HAP-1 (cell line): ENCODE measurements at places on chromosomes 12 and 14.

DNA sequence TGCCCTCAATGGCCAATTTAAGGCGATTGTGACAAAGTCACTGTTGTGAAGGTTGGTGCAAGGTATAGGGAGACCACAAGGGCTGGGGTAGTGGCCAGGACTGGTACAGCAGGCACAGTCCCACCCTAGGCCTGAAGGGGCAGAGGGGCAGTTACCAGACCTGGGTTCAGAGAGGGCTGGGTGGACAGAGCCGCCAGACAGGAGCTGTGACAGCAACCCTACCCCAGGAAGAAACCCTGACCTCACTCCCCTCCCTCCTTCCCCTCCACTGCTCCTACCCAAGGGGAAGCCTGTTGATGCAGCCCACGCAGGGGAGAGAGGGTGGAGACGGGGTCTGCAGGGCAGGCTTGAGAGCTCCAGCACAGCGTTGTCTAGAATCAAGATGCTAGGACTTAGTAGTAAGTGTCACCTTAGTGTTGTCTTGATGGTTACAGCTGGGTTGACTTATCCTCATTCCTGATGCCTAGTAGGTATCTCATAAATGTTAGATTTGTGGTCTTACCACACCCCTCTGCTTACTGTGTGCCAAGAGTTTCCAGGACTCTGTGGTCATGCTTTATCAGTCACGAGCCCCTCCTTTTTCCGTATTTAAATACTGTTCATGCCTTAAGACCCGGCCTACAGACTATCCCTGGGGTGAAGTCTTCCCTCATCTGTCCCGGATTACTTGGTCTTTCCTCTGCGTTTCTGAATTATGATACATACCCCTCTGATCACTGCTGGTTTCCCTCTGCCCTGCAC, 14.4 kb downstream of the EML1 start:
- no peak for DNase-seq

GRCh38 chr12:96034621-96035282, 635 bp downstream of the LTA4H start:
- peak; percentile 55 for DNase-seq

GRCh38 chr14:35285168-35286002, 6.8 kb upstream of the PSMA6 start:
- no peak for DNase-seq

- DNase-seq, result no peak
These were observed 1.0 kb upstream of the SINHCAF start for GRCh38 chr12:31326736-31327659.

- DNase-seq, result no peak
These were observed 17.5 kb upstream of the ERGIC2 start for GRCh38 chr12:29398495-29398894.

DNA sequence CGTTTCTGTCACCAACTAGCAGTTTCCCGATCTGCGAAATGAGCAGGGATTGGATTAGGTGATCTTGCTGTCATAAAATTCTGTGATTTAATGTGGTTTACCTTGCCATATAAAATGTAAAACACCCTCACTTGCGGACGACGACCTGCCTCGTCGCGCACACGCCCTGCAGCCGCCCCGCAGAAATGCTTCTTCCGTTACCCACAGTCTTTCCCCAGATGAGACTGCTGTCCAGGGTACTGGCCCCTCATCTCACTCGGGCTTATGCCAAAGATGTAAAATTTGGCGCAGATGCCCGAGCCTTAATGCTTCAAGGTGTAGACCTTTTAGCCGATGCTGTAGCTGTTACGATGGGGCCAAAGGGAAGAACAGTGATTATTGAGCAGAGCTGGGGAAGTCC, 17.7 kb upstream of the FOXJ2 start:
- no peak for DNase-seq

- DNase-seq, result no peak
These were observed 105.8 kb downstream of the AKAP6 start for GRCh38 chr14:32434880-32435279.

DNA sequence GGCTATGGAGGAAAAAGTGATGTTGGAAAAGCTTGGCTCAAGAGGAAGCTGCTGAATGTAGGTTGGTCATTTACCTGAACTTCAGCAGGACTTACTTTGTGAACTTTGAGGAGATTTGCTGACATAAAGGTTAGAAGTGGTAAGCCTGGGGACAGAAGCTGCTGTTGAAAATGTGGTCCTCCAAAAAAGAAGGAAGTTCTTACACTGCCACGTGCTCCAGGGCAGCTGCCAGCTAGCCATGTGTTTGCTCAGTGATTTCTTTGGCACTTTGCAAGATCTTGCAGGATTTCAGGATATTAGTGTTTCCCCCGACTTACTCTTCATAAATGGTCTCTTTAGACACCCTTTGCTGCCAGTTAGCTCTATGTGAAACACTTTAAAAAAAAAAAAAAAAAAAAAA, 14.8 kb upstream of the DYRK2 start:
- DNase-seq, result no peak

DNA sequence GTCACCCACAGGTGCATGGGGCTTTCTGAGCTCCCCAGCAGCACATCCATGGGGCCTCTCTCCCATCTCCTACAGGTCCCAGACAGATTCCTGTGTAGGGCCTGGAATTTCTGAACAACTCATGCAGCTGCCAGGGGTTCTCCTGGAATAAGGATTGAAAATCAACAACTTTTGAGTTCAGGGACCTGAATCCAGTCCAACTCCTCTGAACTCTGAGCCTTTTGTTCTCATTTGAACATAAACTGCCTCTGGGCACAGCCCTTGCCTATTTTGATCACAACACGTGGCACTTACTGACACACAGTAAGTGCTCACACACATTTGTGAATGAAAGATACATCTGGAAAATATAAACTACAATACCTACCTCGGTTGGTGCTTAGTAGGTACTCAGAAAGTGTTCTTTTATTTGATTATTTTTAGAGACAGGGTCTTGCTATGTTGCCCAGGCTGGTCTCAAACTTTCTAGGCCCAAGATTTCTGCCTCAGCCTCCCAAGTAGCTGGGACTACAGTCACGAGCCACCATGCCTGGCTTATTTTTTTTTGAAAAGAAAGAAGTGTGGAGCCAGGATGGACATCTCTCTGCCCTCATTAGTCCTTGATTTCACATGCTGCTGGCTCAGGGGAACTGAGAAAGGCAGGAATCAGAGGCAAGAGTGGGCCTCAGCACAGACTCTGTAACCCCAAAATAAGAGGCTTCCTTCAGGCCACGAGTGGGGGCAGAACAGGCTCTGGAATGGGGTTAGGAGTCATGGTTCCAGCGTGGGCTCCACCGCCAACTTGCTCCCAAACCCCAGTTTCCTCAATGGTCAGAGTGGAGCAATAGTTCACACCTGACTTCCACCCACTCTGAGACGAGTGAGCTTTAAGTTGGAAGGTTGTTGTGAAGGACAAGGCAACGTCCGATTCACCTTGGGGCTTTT, 27.0 kb downstream of the SYNE3 start:
- DNase-seq, result no peak

- no peak for DNase-seq
These were observed 44.7 kb downstream of the TMEM117 start for GRCh38 chr12:43880547-43880946.

- DNase-seq, result no peak
These were observed 90.1 kb downstream of the NCOR2 start for GRCh38 chr12:124477107-124477915.

DNA sequence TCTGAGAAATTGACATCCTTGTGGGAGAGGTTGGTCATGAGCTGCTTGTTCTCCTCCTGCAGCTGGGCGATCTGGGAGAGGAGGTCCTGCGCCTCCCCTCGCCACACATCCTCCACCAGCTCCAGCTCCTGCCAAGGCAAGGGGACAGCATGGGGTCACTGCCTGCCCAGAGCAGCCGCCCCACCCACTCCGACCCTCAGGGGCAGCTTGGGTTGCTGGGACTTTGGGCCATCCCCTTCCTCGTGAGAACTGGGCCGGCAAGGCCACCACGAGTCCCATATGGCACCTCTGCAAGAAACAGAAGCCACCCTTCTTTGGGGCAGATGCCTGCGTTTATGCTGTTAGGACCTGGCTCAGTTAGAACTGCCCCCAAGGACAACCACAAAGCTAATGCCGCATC, 10.0 kb downstream of the RILPL1 start:
- DNase-seq, result no peak

DNA sequence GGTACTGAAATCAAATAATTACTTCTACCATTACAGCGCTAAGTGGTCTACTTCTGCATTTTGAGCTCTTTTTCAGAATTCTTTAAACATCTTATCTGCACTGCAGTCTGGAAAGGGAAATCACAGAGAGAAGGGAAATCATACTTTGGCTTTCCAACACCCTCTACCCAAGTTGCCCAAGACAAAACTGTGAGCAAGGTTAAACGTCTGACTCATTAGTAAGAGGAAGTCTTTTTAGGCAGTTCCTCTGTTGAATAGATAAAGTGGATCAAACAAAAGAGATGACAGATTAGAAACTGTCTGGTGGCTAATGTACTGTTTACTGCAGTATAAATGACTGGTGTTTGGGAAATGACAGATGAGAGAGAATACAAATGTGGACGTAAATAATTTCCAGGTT, 858.1 kb downstream of the NRXN3 start:
- DNase-seq, result no peak

GRCh38 chr12:8637666-8638065, 25.0 kb downstream of the MFAP5 start:
- no peak for DNase-seq

GRCh38 chr12:32688786-32689185, 9.7 kb downstream of the DNM1L start:
- no peak for DNase-seq
